ENCODE measurements at places on chromosomes 12 and 14. TPM values are rescaled to one million over a fixed set of nuclear protein-coding genes. Genes with fewer than 3 reads are reported as not detected.

Gene CLECL1
- not detected for polyA plus RNA-seq

Gene C3AR1
- 1.6 TPM for polyA plus RNA-seq

Gene CD163L1
- 0.41 TPM for polyA plus RNA-seq

Gene PRIM1
- 10.9 TPM for polyA plus RNA-seq

Gene GPR132
- not detected for polyA plus RNA-seq

GRCh38 chr12:66210840-66211239, 21.8 kb downstream of the IRAK3 start:
- DNase-seq = no peak

GRCh38 chr12:49428793-49429192, 61.5 kb downstream of the SPATS2 start:
- no peak for DNase-seq

DNA sequence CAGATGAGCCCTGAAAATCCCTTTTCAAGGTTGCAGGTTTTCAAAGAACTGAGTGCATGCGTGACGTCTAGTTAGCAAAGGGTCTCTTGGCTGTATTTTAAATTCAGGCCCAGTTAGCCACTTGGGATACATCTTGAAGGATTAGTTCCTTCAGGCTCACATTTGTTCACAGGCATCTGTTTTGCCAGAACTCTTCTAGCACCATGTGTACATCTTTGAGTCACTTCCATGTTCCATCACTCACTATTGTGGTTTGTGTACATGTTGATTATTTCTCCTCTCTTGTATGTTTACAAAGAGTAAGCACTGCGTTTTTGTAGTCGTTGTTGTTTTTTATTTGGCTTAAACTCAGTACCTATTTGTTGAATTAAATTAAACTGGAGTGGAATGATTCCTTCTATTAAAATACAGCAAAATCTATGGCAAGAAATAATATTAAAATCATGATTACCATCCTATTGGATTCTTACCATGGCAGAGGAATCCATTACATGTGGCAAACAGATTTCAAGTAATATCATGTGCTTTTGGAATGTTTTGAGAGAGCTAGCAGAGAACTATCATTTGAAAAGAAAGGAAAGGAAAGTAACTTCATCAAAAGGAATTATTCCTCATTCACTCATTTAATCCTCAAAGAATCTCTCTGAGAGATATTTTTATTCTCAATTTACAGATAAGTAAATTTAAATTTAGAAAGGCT, 438.9 kb upstream of the FAR2 start:
- no peak for DNase-seq

- no peak for DNase-seq
These were observed 144.8 kb downstream of the PIWIL1 start for GRCh38 chr12:130482448-130482847.

- DNase-seq = peak; percentile 63
These were observed 5.7 kb downstream of the SHMT2 start for GRCh38 chr12:57235017-57235727.

- peak; percentile 75 for DNase-seq
These were observed 62.5 kb downstream of the CCDC88C start for GRCh38 chr14:91354979-91355685.

DNA sequence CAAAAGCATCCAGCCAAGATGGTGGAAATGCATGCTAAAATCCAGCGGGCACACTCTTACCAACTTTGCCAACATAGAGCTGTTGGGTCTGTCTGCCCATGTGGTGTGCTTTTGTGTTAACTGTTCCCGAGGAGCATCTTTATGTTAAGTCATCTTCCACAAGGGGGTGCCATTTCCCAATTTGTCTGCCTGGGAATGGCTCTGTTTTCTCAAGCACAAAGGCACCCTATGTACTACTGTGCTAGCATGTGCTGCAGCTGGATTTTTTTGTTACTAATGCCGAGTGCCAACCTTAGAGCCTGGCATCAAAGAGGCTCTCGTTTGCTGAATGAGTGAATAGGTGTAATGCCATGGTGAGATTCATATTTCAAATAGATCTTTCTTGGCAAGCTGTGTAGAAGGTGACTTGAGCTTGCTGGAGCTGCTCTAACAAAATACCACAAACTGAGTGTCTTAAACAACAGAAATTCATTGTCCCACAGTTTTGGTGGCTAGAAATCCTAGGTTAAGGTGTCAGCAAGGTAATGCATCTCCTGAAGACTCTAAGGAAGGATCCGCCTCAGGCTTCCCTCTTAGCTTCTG, 74.3 kb downstream of the TRHDE start:
- DNase-seq = peak; percentile 29

- DNase-seq = no peak
These were observed 11.0 kb downstream of the RESF1 start for GRCh38 chr12:31970199-31970598.

GRCh38 chr14:88947646-88948598, 123.5 kb downstream of the TTC8 start:
- no peak for DNase-seq

DNA sequence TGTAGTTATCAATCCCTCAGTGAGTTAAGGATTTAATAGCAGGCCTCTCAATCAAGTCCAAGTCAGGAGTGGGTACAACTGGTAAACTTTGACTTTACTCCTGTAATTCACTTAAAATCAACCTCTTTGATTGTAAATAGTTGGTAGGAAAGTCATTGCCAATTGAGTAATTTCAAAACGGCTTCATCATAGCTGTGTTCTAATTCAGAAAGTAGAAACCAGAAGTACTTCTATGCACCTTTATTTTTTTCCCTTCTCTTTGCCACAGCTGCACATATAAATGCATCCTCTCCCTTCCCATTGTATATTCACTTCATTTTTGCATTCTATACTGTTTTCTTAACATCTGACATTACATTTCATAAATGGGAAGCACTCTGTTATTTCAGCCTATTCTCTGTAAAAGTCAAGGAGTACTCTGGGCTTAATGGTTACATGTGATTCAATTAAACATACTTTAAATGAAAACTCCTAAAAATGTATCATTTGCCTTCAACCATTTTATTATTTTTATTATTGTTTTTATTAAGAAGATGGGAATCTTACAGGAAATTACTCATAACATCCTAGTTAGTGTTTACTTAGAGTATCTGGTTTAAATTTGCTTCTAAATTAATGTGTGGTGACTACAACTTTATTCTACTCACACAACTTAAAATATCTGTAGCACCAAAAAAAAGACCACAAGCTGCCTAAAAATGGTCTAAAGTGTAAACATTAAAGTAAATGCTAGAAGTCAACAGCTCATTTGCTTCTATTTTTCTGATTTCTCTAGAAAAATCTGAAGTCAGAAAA, 171.2 kb downstream of the CEP128 start:
- DNase-seq = no peak

GRCh38 chr12:119728444-119728745, 60.5 kb downstream of the PRKAB1 start:
- DNase-seq = no peak

GRCh38 chr12:28884904-28885679, 264.0 kb upstream of the FAR2 start:
- DNase-seq = peak; percentile 3

DNA sequence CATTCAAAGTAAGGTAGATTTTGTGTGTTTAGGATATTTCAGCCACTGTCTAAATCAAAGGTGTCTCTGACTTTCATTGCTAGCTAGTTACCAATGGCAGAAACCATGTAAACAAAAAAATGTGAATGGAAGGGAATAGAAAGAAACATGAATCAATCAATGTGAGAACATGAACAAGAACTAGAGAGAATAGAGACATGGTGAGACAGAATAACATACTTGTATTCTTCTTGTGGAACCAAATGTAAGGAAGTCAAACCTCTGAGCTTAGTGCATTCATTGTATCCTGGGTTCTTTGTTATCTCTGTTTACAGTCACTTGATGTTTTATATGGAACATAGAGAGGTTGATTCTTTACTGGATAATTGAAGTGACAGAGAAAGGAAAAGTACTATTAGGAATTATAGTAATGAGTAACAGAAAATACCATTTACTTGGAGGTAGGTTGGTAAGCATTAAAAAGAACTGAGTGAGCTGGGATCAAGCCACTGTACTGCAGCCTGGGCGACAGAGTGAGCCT, 2.6 kb upstream of the WNK1 start:
- no peak for DNase-seq

DNA sequence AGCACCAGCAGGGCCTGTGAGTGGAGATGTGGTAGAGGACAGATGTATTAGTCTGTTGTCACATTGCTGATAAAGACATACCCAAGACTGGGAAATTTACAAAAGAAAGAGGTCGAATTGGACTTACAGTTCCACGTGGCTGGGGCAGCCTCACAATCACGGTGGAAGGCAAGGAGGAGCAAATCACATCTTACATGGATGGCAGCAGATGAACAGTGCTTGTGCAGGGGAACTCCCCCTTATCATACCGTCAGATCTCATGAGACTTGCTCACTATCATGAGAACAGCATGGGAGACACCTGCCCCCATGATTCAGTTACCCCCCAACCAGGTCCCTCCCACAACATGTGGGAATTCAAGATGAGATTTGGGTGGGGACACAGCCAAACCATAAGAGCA, 361.9 kb downstream of the VRK1 start:
- no peak for DNase-seq

DNA sequence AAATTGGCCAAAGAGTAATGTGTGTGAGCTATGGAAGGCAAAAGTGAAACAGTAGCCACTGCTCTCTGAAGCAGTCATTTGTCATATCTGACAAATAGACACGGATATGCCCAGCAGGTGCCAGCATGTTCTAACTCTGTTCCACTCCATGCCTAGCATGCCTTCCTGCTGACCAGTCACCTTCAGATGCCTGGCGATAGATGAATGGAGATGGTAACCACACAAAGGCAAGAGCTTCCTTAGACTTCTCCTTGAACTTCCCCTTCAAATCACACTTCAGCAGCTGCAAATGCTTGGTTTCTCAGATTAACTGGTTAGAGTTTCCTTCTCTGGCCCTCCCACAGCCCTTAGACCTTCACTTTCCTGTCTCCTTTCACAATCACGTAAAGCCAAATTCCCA, 429.9 kb downstream of the DAD1 start:
- DNase-seq = no peak

GRCh38 chr12:123607756-123608155, 5.9 kb downstream of the DDX55 start:
- DNase-seq = no peak

DNA sequence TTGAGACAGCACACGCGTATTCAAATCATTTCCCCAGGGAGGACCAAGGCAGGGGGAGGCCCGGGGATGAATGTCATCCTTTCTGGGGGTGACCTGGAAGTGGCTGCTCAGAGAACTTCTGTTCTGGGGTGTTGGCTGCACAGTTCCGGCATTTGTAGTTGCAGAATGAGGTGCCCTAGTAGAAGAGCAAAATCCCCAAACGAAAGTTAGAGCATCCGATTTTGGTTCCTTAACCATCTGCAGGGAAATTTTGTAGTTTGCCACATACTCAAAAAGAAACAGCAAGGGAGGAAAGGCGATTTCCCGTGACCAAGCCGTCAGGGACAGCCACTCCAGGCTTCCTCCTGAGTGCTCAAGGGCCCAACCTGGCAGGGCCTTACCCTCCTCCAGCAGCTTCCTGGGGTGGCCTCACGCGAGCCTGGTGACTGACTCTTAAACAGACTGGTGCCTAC, 13.0 kb upstream of the TRAF3 start:
- no peak for DNase-seq
